CD4-positive, alpha-beta T cell treated with Interferon alpha-2 for 1 hour (primary cell): ENCODE measurements at places on chromosomes 5 and 9.

- no peak for DNase-seq
Measured at GRCh38 chr5:141199359-141200235, at the start of gene PCDHB11. TSS of gene PCDHB11 (plus strand) at chr5:141199627. CDS start at chr5:141199775, 148 bp downstream.

GRCh38 chr5:110086658-110087388 lies 397.1 kb downstream of the MAN2A1 start:
- DNase-seq, result peak; percentile 5

DNA sequence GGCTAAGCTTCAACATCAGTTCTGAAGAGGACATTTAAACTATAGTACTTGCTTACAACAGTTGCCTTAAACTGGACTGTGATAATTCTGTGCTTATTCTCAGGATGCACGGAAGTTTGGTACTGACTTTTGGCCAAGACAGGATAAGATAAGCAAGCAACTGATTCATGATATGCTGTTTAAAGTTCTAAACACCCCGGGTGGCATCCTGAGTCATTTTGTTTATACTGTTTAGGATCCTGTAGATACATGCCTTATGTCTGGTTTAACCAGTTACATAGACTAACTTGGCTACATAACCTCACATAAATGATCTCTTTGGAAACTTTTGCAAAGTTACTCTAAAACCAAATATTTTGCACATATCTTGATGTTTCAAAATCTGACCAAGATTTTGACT lies 95.9 kb downstream of the CDH9 start:
- no peak for DNase-seq

DNA sequence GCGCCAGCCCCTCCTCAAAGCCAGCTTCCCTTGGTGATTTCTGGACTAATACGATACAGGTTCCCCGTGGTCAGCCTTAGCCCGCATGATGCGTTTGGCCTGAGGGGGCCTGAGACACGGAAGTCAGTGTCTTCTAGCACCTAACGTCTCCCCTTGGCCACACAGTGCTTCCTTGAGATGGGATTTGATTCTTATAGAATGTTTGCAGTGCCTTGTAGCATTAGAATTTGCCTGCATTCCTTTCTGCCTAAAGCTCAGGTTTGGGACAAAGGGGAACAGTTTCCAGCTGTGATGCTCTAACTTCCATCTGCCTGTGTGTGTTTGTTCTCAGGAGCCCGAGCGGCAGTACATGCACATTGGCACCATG lies 34.4 kb downstream of the CFAP90 start:
- no peak for DNase-seq

DNA sequence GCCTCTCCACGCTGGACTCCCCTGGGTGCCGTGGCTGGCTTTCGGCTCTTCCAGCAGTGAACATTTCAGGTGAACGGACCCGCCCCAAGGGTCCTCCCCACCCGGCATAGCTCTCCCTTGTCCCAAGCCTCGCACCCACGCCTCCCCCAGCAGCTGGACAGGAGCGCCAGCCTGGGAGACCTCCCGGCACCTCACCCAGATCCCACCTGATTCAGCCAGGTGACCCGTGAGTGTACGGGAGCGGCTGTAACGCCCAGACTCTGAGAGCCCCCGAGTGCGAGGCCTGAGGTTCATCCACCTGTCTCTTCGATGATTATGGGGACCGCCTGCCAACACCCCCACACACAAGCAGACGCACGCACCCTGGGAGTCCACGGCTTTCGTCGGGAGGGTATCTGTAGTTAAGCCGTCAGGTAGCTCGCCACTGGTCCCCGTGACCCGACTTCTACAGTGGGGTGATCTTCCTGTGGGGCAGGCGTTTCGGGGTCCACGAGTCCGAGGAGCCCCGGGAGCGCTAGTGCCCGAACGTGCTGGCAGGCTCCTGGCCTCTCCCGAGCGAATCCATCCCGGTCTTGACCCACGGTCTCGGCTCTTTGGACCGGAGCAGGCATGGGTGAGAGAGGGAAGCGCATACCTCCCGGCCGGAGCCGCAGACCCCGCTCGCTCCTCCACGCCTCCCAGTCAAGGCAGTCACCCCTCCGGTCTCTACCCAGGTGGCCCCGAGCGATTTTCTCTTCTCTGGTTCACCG lies 14.9 kb downstream of the TRIM7 start:
- peak; percentile 48 for DNase-seq

- DNase-seq, result peak; percentile 55
Measured at GRCh38 chr5:139670369-139671095, 22.4 kb downstream of the CXXC5 start.

DNA sequence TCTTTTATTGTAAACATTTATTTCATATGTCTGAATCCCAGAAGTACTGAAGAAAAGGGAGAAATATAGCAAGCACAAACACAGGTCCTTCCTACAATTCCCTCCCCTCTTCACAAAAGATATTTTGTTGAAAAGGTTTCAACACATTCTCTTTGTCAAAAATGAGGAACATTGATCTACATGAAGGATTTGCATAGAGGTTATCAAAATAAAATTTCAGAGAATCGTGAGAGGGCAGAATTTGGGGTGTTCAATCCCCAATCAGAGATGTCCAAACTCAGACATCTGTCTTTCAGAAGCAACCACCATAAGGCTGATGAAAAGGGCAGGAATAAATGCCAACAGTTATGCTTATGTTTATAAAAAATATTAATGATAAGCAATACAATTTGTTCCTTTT lies 69.2 kb downstream of the MARCHF3 start:
- DNase-seq, result no peak

GRCh38 chr5:27315363-27316270 lies 277.2 kb upstream of the CDH9 start:
- DNase-seq, result no peak

GRCh38 chr9:69674716-69675438 lies 2.7 kb upstream of the APBA1 start:
- DNase-seq, result no peak

- DNase-seq, result no peak
Measured at GRCh38 chr5:107290780-107291398, 379.8 kb downstream of the EFNA5 start.

GRCh38 chr9:134287591-134288491 lies 38.4 kb upstream of the RXRA start:
- DNase-seq, result no peak

DNA sequence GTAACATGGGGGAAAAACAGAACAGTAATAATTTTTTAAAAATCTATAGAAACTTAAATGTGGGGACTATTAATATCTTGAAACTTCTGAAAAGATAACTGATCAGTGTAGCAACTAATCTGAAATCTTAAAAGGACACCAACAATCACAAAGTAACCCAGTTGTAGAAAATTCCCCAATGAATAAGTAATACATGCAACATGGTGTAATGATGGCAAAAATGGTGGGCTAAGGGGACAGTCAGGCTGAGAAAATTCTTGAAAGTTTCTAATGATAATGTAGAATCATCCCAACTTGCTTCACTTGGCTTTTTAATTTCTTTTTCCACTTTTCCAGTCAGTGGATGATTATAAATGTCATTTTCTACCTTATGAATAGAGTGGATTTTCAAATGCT lies 5.4 kb downstream of the NFIL3 start:
- no peak for DNase-seq

DNA sequence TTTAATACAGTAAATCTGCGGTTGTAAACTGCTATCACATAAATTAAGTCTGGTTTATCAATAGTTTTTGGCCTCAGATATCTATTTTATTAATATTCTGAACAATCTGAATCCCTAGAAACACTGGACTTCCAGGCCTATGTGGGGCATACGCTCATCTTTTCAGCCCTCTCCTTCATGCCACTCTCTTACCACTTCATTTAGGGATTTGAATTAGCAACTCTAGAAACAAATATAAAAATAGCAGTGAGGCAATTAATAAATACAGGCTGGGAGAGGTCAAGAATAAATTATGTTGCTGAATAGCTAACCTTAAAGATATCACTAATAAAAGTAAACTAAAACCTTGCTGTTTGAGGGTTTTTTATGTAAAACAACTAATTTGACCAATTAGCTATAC lies 480.3 kb upstream of the CD180 start:
- DNase-seq, result no peak

GRCh38 chr5:154363411-154363810 lies 82.4 kb upstream of the SAP30L start:
- DNase-seq, result no peak

- DNase-seq, result no peak
Measured at GRCh38 chr5:143108498-143109128, 294.9 kb downstream of the NR3C1 start.

DNA sequence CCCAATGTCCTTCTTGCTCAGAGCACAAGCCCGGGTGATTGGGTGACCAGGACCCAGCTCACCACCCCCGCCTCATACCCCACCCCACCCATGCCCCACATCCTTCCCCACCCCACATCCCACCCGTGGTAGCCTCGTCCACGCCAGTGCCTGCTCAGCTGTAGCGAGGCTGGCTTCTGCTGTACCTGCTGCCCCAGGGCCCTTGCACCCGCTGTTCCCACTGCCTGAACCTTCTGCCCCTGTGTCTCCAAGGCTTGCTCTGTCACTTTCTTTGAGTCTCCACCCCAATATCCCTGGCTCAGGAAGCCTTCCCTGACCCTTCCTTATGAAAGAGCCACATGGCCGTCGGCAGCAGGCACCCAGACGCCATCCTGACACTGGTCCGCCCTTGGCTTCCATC lies 3.1 kb upstream of the NACC2 start:
- no peak for DNase-seq

DNA sequence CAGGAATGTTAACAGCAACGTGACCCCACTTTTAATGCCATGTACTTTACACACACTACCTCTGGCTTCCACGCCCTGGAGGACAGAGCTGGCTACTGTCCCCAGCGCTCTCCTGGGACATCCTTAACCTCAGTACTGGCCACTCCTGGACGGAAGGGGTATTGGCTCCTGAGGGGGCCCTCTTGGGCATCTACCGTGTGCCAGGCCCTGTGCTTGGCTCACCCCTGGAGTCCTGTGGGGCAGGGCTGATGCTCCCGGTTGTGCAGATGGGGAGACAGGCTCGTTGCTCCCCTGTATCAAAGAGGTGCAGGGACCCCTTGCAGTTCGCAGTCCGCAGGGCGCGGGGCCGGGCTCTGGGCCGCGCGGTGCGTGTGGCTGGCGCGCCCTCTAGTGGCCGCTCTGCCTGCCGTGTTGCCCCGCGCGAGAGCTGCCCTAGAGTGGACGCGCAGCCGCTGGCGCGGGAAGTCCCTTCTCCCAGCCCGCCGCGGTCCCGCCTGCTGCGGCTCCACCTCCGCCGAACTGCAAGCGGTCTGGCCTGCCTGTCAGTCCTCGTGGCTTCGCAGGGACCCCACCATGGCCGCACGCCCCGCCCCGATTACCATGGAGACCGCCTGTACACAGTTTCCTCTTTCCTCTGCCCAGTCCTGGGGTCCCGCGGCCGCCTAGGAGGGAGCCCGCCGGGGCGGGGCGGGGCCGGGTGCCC lies at the start of gene WDR38:
Gene WDR38 (plus strand): TSS at position 632 of the 703 bp plus-strand sequence. CDS start 72 bp downstream, outside the sequence.
- peak; percentile 88 for DNase-seq

GRCh38 chr5:60674251-60675069 lies 25.5 kb downstream of the DEPDC1B start:
- DNase-seq, result no peak

DNA sequence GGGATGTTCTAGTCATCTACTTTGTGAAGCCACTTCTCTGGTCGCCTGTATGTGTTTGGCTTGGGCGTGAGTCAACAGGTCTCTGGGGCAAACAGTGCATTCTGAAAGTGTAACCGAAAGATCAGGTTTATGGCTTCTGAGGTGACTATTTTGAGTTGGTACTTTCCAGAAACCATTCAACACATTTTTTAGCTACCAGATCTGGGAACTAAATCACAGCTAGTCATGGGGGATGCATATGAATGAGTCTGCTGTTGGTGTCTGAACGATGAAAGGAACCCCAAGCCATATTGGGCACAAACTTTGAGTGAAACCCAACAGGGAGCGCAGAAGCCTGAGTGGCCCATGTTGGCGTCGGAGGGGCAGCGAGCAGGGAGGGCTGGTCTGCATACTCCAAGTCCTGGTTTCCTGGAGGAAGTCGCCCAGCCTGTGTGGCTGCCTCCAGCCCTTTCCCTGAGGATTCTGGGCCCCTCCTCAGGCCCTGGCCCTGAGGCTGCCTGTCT lies 35.3 kb downstream of the UBE2QL1 start:
- DNase-seq, result no peak

- no peak for DNase-seq
Measured at GRCh38 chr5:92652756-92653155, 928.3 kb downstream of the NR2F1-AS1 start.

- DNase-seq, result no peak
Measured at GRCh38 chr9:27210588-27210987, 86.4 kb downstream of the EQTN start.

- no peak for DNase-seq
Measured at GRCh38 chr5:116686438-116686837, 111.8 kb upstream of the SEMA6A start.

DNA sequence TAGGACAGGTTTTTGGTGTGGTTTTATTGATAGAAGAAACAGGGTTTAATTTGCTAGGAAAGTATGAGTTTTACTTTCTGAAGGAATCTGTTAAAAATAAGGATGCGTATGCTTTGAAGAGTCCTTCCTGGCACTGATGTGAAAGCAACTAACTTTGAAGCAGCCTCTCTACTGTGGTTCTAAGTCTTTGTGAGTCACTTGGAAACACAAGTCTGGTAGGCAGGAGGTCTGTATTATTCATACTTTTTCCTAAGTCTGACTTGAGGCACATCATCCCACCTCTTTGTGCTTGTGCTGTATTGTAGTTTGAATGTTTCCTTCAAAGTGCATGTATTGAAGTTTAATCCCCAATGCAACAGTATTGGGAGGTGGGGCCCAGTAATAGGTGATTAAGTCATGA lies 129.0 kb downstream of the TAF11L14 start:
- DNase-seq, result no peak

DNA sequence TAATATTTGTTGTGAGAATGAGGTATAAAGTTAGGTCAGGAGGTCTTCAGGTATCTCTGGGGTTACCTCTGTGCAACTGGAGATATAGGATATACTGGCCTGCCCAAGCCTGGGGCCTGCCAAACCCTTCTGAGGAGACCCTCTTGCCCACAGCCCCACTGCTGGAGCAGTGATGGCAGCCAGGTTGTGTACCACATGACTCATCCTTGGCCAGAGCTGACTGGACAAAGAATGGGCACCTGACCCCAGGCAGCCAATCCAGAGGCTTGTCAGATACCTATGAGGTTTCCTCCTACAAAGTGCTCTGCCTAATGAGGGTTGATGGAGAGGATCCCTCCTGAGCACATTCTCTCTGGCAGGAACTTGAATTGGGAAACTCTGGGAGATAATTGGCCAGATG lies 56.1 kb upstream of the TBC1D2 start:
- DNase-seq, result no peak

GRCh38 chr9:124660341-124660801 lies 110.7 kb downstream of the NR6A1 start:
- no peak for DNase-seq
